ENCODE measurements at places on chromosomes 12 and 14. TPM values are rescaled to one million over a fixed set of nuclear protein-coding genes. Genes with fewer than 3 reads are reported as not detected.

DNA sequence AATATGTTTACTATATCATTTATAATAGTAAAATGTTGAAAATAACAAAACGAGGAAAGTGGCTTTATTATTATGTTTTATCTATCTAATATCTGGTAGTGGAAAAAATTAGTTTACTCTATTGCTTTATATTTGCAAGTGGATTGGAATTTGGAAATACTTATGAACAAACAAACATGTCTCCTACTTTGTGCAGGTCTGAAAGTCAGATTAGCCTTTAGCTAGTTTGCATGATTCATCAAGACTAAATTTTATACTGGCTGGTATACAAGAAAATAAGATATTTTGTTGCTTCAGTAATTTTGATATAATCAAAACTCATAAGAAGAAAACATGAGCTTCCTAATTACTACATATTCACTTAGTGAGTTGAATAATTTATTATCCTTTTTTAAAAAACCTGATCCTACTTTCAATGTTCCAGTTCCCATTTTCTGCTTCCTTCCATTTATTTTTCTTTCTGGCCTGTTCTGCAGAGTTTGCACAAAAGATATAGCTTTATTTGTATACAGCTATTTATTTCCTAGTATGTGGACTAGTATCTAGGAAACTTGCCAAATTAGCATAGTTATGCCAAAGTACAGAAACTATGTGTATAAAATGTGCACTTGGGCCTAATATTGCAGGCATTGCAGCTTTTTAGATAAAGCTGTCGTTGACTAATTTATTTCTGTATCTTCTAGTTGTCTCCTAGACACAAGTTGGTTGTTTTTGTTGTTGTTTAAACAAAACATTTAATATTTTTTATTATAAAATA lies 122.0 kb downstream of the AKAP6 start:
- no peaks in the 10 kb centered on the region for H3K27me3 ChIP-seq
- H3K27ac ChIP-seq = no peak overlapping the region
- no peak for DNase-seq
- no peaks in the 10 kb centered on the region for H3K36me3 ChIP-seq
- H3K4me3 ChIP-seq = no peak overlapping the region

Gene SCN8A
- 4.2 TPM for total RNA-seq

Gene DGKA
- 80.2 TPM for total RNA-seq

Gene HOTAIR
- total RNA-seq = not detected

Gene LRRC10
- total RNA-seq = not detected

All from colonic mucosa (tissue), 4 donors.